ENCODE measurements at places on chromosomes 2 and 18.

- DNase-seq = no peak
Observed at GRCh38 chr18:56235481-56236013, 402.8 kb downstream of the TXNL1 start.

DNA sequence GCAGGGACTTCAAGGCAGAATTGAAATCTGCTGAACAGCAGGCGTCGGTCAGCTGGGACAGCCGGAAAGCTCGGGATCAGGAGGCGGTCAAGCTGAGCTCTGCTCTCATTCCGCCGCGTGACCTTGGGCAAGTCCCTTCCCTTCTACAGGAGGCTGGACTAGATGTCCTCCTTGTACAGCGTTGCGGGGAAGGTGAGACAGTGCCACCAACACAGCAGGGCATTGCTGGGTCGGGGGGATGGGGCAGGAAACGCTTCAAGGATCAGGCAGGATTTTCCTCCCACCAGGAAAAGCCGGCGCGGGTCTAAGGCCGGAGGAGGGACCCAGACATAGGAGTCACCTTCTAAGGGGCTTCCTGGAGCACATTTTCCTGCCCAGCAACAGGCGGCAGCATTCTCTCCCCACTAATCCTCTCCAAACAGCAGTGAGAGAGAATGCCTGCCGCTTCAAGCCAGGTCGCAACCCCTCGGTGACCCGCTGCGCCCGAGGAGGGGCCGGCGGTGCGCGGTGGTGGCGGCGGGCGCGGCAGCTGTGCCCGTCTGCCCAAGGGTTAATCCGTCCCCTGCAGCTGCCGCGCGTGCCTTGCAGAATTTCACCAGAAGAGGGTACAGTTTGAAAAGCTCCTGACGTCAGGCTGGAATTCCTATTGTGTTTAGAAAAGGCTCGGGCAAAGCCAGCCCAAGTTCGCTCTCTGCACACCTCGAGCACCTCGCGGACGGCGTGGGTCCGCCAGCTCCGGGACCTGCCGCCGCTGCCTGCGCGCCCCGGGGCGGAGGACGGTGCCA lies at the start of gene KCNF1:
Gene KCNF1, plus strand, starts transcription at position 644 of the 785 bp plus-strand sequence. CDS start 493 bp downstream, outside the sequence.
- DNase-seq = no peak

DNA sequence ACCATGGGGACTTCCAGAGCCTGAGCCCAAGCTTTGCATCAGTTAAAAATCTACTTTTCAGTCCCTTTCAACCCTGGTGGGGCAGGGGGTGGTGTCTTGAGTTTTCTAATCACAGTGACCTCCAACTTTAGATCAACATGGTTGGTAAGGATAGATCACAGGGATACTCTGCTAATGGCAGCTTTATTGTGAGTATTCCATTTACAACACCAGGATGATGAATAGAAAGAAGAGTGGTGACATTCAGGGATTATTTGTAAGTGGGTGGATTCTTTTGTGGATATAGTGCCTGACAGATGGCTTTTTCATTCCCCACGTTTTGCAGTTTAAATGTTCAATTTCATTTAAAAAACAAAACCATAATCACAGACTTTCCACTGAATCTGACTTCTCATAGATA lies 51.3 kb downstream of the ZNF532 start:
- no peak for DNase-seq

- no peak for DNase-seq
Observed at GRCh38 chr2:40450066-40450795, 1.7 kb downstream of the SLC8A1 start.

GRCh38 chr2:232111551-232111950 lies 150.0 kb downstream of the DIS3L2 start:
- DNase-seq = no peak

- DNase-seq = no peak
Observed at GRCh38 chr2:161426922-161427663, 11.0 kb downstream of the TBR1 start.

DNA sequence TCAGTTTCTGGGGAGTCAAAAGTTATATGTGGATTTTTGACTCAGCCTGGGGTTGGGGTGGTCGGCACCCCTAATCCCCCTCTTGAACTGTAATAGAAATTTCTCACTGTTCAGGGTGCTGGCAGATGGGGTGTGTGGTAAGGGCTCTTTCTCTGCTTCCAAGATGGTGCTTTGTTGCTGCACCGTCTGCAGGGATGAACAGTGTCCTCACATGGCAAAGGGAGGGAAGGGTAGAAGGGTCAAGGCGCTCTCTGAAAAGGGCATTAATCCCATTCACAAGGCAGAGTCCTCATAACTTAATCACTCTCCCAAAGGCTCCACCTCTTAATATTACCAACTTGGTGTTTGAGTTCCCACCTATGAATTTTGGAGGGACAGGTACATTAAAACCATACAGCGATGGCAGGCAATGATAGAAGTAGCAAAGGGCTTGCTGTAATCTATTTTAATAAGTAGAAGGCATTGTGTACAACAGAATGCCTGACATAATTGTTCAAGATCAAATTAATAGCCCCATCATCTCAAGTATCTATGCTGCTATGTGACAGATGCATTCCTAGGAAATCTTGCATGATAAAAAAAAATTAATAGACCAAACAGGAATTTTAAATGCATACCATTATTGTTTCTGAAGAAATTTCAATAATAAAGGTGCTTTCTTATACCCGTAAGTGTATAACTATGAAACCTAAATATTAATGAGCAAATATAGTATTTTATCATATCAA lies 28.1 kb downstream of the MMADHC start:
- DNase-seq = no peak

- DNase-seq = no peak
Observed at GRCh38 chr2:143422681-143423080, 293.5 kb downstream of the ARHGAP15 start.

DNA sequence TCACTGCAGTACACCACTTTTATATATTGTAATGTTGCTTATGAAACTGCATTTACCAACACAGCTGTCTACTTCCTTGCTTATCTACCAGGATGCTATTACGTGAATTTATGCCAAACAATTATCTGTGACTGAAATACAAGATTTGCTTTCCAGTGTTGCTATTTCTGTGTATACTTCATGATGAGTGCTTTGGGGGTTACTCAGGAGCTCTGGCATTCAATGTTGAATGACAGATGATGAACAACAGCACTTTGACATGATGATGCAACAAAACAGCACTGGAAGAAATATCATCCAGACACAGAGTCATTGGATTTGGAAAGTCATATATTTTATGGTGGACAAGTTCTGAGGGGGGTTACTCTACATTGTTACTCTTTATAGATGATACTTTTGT lies 125.8 kb downstream of the NETO1 start:
- DNase-seq = no peak

DNA sequence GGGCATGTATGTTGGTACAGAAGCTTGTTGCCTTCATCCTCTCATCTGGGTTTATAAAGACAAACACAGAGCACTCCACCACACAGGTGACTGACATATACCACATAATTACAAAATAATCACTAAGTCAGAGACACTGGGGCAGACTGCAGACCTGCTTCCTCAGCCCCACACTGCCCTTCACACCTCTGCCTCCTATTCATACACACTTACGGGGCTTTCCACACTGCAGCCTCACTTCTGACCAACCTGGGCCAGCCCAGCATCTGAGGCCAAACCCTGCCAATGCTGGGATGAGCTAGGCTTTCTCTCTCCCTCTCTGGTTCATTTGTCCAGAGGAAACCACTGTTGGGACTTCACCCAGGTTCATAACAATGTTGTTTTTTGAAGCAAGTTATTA lies 4.5 kb downstream of the EMX1 start:
- DNase-seq = no peak

DNA sequence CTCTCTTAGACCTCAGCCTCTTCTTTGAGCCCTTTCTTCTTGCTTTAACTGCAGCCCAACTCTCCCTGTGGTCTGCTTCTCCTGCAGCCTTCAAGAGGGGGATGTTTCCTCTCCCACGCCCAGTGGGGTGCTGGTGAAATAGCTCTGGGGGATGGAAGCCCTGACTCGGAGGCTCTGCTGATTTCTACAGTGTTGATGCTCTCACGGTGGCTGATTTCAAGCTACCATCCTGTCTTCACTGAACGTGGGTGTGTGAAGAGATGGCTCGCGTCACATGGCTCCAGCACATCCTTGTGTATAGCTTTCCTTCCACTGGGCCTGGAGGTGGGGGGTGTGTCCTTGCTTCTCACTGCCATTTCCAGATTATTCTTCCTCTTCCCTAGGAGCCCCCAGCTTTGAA lies 20.0 kb downstream of the MPP4 start:
- no peak for DNase-seq

- DNase-seq = no peak
Observed at GRCh38 chr18:58359218-58359617, 269.7 kb downstream of the ALPK2 start.

DNA sequence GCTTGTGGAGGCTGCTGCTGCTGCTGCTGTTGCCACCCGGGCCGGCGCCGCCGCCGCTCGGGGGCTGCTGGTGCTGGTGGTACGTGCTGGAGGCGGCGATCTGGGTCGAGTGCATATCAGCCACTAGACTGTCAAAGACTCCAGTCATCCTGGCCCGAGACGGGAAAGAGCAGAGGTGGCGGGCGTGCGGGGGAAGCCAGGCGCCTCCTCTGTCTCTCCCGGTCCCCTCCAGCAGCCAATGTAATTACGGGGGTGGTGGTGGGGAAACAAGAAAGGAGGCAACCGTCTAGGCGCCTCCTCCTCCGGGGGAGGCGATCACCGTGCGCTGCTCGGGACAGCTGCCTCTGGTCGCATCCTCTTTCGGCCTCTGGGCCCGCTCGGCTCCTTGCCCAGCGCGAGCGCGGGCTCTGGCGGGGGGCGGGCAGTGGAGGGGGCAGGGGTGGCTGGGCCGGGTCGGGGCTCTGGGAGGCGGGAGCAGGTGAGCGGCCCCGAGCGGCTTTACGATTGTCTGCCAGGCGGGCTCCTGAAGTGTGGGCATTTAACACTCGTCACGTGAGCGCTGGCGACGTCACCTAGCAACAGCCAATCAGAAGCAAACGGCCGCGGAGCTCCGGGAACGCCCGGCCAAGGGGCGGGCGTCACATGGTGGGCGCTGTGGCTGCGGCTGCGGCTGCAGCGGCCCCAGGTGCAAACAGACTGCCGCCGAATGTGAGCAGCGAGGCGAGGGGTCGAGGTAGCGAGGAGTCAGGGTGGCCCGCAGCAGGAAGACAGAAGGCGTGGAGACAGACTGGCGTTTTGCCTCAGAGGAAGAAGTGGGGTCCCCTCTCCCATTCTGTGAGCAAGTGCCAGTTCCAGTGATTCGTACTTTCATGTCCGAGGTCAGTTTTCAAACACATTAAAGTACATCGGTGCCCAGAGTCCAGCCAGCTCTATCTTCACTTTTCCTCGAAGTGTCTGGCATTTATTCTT lies at the start of gene DLX2:
Gene DLX2, minus strand, starts transcription at position 510 of the 969 bp plus-strand sequence. Its CDS starts 362 bp downstream, at position 148.
- DNase-seq = peak; percentile 80

DNA sequence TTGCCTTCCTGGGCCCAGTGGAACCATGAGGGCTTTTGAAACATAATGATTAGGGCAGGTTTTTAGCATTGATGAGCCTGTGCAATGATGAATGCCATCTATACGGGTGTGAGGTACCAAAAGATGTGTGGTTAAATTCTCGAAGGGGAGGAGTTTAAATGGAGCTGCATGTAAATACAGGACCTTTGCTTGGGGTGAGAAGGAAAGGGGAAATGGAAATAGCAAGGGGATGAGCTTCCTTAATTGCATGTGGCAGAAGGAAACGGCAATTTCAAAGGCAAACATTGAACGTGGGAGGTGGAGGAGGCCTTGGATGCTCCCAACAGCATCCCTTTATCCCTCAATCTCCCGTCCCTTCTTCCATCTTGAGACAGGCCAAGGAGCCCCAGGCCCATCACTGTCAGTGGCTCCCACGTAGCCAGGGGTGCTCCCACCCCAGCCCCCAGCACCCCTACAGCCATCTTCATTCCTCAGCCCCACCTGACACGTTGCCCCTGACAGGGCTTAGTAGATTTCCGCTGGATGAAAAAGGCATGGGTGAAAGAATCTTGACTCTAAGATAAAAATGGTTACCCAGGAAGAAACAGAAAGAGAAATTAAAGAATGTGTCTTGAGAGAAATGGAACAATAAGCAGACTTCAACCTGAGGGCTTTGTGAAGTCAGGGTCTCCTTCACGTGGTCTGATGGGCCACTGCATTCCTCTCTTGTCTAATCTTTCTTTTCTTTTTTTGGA lies 32.5 kb downstream of the INPP5D start:
- no peak for DNase-seq

DNA sequence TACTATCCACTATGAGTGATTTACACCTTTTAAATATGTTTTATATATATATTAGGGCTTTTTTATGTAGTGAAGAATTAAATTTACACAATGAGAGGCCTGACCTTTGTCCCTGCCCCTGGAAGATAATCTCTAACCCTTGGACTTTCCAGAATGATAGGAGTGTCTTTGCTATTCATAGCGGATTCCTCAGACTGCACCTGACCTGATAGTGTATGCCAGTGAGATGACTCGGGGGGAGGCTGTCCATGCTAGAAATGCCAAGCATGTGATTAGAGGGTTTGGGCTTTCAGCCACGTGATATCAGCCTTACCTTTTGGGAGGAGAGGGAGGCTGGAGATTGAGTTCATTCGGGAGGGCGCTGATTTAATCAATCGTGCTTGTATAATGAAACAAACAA lies 44.1 kb upstream of the LHCGR start:
- no peak for DNase-seq

DNA sequence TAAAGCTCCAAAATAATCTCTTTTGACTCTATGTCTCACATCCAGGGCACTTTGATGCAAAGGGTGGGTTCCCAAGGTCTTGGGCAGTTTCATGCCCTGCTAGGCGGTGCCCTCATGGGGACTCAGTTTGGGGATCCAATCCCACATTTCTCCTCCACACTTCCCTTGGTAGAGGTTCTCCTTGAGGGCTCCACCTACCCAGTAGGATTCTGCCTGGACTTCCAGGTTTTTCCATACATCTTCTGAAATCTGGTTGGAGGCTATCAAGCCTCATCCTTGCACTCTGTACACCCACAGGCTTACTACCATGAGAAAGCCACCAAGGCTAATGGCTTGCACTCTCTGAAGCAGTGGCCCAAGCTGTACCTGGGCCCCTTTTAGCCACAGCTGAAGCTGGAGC lies 49.8 kb upstream of the ERMN start:
- DNase-seq = no peak

GRCh38 chr2:198656869-198657268 lies 800.9 kb downstream of the SATB2 start:
- DNase-seq = no peak

- DNase-seq = no peak
Observed at GRCh38 chr2:226766352-226767055, 33.1 kb downstream of the IRS1 start.

GRCh38 chr2:181916726-181917718 lies 25.5 kb downstream of the ITPRID2 start:
- DNase-seq = no peak

- DNase-seq = no peak
Observed at GRCh38 chr2:241141214-241141770, 8.0 kb downstream of the PASK start.

DNA sequence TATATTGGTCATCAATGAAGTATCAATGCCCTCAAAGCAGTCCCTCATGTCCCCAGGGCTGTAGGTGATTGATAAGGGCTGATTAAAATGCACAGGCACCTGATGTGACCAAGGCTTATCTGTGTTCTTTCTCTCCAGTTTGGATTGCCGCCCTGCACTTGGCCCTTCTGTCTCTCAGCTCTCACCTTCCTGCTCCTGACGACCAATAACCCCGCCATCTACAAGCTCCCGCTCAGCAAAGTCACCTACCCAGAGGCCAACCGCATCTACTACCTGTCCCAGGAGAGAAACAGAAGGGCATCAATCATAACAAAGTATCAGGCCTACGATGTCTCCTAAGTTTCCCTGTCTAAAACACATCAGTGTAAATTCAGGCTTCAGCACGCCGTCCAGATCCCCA lies 41.8 kb upstream of the SLC14A1 start:
- no peak for DNase-seq

GRCh38 chr2:240791221-240791800 lies 28.7 kb downstream of the KIF1A start:
- no peak for DNase-seq

All from T-helper 2 cell (primary cell).